ENCODE measurements at places on chromosomes 1 and 21.

DNA sequence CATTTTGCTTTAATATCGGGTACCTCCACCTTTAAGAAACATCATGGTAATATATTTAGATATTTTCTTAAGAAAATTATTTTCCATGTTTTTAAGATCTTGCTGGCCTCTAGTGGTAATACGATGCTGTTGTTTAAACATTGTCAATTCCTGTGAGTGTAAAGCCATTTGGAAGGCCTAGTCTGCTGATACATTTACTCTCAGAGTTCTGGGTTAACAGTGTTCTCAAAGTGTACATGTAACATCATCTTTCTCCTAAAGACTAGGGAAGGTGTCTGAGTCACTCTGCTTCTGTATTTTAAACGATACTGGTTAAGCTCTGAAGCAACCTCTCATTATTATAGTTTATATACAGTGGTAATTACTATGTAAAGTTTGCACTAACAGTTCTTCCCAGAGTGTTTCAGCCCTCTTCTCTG, 189.1 kb downstream of the RASAL2 start:
- DNase-seq, result peak; percentile 53

DNA sequence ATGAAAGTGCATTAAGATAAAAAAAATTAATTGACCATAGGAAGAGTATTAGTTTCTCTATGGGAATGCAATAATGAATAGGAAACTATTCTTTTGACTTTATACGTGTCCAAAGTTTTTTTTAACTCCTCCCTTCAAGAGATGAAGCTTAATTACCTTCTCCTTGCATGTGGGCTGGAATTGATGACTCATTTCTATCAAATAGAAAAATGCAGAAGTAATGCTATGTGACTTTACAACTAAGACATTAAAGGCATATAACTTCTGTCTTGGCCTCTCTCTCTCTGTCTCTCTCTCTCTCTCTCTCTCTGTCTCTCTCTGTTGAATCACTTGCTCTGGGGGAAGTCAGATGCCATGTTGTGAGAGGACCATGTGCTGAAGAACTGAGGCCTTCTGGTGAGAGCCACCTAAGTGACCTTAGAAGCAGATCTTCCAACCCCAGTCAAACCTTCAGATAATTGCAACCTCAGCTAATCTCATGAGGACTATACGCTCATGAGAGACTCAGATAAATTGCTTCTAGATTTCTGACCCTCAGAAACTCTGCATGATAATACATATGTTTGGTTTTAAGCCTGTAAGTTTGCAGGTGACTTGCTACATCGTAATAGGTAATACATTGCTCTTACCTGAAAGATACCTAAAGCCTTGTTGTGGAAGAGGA, 414.2 kb downstream of the KCNT2 start:
- DNase-seq, result no peak

GRCh38 chr1:74246315-74246714, 11.1 kb downstream of the TNNI3K start:
- DNase-seq, result no peak

- no peak for DNase-seq
Observed at GRCh38 chr1:9629445-9630201, 21.9 kb upstream of the PIK3CD start.

DNA sequence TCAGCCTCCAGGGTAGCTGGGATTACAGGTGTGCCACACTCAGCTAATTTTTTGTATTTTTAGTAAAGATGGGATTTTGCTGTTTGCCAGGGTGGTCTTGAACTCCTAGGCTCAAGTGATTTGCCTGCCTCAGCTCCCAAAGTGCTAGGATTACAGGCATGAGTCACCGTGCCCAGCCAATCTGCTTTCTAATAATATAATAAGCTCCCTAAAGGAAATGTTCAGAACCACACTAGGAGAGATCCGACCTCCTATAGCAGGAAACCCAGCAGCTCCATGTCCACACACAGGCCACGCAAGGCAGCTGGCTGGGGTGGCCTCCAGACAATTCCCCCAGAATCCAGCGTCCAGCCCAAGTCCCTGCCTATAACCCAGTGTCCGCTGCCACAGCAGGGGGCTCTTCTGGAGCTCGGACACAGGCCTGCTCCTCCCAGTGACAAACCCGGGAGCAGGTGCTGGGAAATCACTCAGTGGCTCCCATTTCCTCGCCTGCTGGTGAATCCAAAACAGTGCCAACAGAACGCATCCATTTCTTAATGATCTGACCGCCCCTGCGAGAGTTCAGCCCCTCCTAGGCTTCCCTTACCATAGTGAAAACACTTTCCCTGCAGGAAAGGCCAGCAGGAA, 7.5 kb downstream of the RIPK4 start:
- no peak for DNase-seq

GRCh38 chr1:199877526-199878384, 149.8 kb upstream of the NR5A2 start:
- DNase-seq, result no peak

- no peak for DNase-seq
Observed at GRCh38 chr1:2788506-2789163, 12.9 kb downstream of the TTC34 start.

DNA sequence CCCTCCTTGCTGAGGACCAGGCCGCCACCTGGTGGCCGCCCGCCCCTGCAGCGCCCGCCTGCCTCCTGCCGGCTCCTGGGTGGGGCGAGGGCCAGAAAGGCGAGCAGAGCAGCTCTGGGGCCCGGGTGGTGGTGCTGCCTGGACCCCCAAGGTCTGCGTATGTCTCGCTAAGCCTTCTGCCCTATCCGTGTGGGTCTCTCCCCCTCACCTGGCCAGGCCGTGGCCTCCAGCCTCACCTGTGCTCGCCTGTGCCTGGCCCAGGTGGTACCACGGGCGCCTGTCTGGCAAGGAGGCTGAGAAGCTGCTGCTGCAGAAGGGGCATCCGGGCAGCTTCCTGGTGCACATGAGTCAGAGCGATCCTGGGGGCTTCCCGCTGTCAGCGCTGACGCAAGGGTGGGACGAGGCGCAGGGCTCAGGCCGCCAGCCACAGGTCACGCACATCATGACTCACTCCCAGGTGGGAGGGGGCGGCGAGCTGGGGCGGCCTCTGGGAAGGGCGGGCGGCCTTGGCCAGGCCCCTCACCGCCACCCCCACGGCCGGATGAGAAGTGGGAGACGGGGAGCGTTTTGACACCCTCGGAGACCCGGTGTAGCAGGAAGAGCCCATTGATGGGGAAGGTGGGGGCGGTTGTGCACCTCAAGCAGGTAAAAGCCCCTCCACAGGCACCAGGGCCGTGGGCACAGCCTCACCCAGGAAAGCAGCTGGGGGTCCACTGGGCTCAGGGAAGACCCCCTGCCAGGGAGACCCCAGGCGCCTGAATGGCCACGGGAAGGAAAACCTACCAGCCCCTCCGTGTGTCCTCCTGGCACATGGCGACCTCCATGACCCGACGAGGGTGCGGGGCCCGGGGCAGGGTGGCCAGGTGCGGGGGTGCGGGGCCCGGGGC, 9.9 kb downstream of the RNF223 start:
- DNase-seq, result peak; percentile 81

GRCh38 chr1:1080122-1080757, 6.1 kb upstream of the RNF223 start:
- peak; percentile 81 for DNase-seq

GRCh38 chr1:20819818-20820217, 32.7 kb upstream of the HP1BP3 start:
- DNase-seq, result no peak

Data from AG20443 (cell line).